ENCODE measurements at places on chromosomes 3 and 15.

- no peak for DNase-seq
Observed at GRCh38 chr15:31361764-31362515, 35.3 kb downstream of the KLF13 start.

GRCh38 chr15:85443046-85443445, 62.6 kb downstream of the AKAP13 start:
- DNase-seq: no peak

DNA sequence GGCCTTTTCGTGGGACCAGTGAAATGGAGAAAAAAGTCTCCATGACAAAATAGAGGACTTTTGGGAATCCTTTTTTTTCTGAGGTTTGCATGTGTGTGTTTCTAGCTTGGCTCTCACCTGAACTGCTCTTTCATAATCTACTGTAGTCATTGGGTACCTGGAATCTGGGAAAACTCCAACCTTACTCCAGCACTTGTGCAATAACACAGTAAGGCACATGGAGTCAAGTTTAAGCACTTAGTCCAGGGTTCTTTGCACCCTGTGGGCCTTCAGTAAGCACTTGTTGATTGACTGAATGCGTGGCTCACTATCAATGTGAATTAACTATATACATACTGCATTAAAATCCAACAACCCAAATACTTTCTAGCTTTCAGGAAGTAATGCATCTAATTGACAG, 299.5 kb downstream of the ZBTB20 start:
- DNase-seq: no peak

DNA sequence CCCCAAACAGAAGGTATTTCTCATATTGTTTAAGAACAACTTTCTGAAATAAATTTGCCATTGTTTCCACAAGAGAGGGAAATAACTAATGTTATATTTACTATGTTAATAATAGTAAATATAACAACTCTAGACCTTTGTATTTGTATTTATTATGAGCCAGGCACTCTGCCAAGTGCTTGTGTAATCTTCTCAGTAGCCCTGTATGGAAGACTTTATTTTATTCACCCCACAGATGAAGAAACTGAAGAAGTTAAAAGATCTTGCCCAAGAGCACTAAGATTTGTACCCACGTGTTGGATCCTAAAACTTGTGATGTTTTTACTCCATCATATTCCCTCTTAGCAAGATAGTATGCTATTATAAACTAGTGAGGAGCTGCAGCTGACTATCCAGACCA, 12.0 kb upstream of the GNB4 start:
- no peak for DNase-seq

DNA sequence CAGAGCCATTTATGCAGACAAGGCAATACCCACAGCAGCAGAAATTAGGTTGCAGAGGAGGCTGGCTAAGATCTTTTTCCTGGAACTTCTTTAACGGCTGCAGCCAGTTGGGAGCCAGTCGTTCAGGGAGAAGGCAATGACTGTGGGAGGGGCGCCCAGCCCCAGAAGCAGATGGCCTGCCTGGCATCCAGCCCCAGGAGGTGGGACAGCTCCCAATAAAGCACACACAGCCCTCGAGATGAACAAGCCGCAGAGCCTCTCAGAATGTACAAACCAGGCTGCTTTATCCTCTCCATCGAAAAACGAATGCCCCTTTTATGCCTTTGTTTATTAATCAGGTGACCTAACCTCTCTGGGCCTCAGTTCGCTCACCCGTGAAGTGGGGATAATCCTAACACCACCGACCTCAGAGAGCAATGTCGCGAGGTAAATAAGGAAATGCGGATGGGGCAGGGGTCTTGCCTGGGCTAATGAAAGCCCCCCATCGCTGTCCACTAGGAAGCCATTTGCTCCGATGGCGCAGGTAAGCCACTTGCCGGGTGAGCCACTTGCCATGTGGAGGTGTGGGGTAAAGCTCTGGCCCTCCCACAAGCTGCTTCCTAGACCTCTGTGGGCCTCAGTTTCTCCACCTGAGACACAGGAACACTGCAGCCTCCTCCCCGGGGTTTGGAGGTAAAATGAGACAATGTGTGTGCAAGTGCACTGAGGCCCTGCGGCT, 35.8 kb downstream of the MGLL start:
- no peak for DNase-seq

DNA sequence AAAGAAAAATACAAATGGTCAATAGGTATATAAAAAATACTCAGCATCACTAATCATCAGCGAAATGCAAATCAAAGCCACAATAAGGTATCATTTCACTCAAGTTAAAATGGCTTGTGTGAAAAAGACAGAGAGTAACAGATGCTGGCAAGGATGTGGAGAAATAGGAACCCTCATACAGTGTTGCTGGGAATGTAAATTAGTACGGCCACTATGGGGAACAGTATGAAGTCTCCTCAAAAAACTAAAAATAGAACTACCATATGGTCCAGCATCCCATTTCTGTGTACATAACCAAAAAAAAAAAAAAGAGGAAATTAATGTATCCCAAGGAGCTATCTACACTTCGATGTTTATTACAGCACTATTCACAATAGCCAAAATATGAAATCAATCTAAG, 98.1 kb upstream of the TGFBR2 start:
- DNase-seq: no peak

DNA sequence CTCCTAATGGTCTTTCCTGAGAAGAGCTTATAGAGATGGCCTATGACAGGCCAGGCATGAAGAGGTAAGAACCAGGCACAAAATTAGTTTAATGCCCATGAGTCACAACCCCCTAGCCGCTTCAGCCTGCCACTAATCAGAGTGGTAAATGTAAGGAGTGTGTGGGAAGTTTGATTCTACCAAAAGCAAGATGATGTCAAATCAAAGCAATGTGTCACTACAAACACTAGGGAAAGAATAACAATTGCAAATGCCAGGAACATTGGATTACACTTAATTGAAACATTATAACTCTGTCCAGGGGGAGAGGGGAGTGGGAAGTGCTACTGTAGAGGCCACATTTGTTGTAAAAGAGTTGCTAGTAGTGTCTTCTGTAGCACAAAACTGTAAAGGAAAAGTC, 596.6 kb upstream of the AGTR1 start:
- DNase-seq: no peak
